Stimulated activated CD4-positive, alpha-beta T cell treated with anti-CD3 and anti-CD28 coated beads, TNF-alpha, amount 100 ng/mL, for 1 hour (primary cell): ENCODE measurements at places on chromosomes 4 and X.

DNA sequence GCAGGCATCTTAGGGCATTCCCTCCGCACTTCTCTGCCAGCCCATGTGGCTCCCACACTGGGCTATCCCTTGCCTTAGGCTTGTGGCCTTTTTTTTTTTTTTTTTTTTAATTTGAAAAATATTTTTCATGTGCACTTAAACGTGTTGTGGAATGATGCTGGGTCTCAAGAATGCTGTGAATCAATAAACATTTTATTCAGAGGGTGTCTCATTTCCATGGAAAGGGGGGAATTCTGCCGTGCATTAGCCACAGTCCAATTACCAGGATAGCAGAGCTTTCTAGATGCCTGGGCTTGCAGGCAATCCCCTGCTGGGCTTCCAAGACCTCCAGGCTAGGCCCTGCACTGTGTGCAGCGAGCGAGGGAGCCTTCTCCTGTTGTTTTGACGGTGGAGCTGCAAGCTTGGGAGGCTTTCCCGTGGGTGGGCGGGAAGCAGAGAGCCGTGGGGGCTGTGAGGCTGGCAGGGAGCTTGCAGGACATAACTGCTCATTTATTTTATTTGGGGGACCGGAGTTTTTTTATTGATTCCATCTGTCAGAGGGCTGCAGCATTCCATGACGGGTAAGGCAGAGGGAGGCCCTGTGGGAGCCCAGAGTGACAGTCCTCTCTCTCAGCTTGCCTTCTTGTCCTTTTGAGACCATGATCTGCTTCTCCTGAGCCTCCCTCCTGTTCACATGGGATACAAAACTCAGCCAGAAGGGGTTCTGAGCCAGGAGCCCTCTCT lies 2.6 kb upstream of the CPZ start:
- DNase-seq = no peak

DNA sequence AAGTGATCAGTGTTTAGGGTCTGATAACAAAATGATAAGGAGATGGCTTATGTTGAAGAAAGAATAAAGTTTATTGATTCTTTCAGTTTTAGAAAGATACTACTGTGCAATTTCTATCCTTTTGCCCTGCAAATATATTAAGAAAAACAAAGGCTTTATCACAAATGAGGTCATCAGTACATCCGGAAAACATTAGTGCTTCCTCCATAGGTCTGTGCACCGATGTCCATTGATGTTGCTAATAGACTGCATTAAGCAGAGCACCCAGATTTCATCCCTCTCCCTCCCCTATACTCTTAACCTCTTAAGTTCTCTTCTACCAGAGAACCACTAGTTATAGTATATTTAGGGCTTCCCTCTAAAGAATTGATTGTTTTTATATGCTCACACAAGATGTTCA lies 53.7 kb upstream of the HHIP start:
- no peak for DNase-seq

GRCh38 chrX:24332878-24333277 lies 19.0 kb upstream of the SUPT20HL2 start:
- no peak for DNase-seq

- no peak for DNase-seq
Measured at GRCh38 chr4:16764622-16765021, 133.8 kb downstream of the LDB2 start.

- no peak for DNase-seq
Measured at GRCh38 chr4:147739239-147739823, 7.4 kb downstream of the ARHGAP10 start.
